RWPE1 (cell line): ENCODE measurements at places on chromosomes 11 and 22.

GRCh38 chr11:18280438-18281045 is 14.5 kb downstream of the SAA1 start:
- no peak for DNase-seq

- no peak for DNase-seq
These were observed 38.7 kb upstream of the GCAT start for GRCh38 chr22:37769056-37769455.

DNA sequence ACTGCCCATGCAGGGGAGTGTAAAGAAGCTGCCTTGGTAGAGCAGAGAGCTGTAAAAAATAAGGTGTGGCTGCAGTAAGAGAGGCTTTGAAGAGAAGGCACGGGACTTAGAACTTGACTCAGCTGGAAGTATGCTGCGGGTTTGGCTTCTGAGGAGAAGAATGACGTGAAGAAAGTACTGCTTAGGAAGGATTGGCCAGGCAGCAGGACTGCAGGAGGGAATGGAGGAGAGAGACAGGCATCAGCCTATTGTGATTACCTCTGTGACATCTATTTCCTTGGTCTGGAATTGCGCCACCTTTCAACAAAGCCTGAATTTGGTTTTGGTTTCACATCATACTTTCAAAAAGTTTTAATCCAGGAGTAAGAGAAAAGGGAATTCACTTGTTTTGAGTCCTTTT is 22.5 kb downstream of the PRRG4 start:
- DNase-seq: no peak

DNA sequence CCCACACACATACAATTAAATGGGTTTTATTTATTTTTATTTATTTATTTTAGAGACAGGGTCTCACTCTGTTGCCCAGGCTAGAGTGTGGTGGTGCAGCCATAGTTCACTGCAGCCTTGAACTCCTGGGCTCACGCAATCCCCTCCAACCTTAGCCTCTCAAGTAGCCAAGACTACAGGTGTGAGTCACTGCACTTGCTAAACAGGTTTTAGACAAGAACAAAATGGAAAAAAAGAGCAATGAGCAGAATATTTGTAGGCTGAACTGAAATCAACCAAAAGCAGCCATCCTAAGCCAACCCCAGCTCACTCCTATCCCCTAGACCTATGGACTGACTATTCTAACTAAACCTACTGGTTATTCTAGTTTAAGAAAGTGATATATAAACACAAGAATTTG is 37.8 kb downstream of the MRE11 start:
- peak; percentile 33 for DNase-seq

DNA sequence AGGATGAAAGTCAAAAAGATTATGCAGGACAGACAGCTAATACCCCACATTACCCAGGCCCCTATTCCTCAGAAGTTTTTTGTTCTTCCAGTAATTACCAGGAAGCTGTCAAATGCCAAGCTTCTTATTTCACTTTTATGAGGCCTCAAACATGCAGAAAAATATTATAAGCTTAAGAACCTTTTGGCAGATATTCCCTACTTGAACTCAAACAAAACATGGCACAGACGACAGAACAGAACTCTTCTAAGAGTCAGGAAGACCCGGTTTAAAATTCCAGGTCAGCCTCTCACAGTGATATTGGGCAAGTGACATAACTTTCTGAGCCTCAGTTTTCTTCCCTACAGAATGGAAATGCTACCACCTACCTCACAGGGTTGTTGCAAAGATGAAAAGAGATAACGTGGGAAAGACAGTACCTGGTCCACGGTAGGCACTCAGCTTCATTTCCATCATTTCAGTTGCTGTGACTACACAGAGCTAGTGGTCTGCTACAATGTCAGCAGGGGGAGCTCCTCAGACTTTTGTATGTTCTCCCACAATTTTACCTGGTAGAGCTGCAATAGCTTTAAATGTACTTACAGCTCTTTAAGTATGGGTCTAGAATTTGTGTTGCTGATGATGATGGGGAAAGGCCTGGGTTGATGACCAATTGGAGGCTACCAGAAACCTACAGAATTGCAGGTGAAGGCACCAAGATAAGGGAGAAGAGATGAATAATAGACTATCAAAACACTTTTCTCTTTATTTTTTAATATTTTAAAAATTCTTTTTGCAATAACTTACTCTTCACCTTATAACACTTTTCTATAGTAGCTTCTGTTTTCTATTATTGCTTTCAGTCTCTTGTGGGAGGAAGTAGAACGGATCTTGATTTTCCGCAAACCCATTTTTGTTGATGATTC is 98.3 kb upstream of the CHRM4 start:
- peak; percentile 60 for DNase-seq

GRCh38 chr22:37771081-37771480 is 36.7 kb upstream of the GCAT start:
- no peak for DNase-seq

GRCh38 chr11:12249590-12250260 is 127.6 kb upstream of the PARVA start:
- DNase-seq: no peak

DNA sequence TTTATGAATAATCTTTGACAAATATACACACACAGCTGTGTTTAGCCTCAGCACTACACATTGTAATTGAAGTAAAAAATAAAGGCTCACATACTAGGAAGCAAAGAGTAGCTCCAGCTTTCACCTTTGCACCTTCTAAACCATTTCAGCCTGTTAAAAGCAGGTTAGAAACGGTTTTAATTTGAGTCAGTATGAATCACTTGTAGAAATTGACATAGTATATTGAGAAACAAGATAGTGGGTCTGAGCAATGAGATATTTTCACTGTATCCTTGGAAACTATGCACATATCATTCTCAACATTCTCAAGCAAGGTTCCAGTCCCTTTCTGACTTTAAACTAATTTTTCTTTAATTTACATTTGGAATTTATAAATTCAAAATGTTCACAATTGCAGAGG is 380.3 kb downstream of the AASDHPPT start:
- DNase-seq: peak; percentile 60

GRCh38 chr11:128328955-128329551 is 258.3 kb downstream of the ETS1 start:
- no peak for DNase-seq

- no peak for DNase-seq
These were observed 71.8 kb upstream of the TEAD1 start for GRCh38 chr11:12602421-12602820.

- DNase-seq: no peak
These were observed 250.7 kb upstream of the ARHGAP20 start for GRCh38 chr11:110962921-110963320.

DNA sequence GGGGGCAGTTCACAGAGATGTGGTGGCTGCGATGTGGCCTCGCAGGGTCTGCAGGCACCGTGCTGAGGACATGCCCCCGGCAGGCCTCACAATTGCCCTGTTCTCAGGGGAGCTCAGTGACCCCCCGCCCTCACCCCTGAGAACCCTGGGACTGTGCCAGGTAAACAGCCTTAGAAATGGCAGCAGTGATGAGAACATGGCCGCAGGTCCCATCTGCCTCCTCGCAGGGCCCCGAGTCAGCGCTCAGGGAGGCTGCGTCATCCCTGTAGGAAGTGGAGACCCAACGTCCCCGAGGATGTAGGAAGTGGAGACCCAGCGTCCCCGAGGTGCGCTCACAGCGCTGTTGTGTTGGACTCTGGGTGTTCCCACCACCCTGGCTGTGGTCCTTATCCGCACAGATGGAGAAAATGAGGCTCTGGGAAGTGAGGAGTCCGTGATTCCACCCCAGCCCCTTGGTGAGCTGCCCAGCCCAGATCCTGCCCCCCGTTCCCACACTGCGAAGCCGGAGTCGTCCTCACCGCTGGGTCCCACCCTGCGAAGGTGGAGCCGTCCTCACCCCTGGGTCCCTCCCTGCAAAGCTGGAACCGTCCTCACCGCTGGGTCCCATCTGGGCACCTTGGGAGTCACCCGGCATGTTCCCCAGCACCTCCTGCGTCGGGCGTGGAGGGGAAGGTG is 1086.8 kb downstream of the BRD1 start:
- DNase-seq: no peak

GRCh38 chr11:109772892-109773291 is 320.3 kb upstream of the ZC3H12C start:
- no peak for DNase-seq

DNA sequence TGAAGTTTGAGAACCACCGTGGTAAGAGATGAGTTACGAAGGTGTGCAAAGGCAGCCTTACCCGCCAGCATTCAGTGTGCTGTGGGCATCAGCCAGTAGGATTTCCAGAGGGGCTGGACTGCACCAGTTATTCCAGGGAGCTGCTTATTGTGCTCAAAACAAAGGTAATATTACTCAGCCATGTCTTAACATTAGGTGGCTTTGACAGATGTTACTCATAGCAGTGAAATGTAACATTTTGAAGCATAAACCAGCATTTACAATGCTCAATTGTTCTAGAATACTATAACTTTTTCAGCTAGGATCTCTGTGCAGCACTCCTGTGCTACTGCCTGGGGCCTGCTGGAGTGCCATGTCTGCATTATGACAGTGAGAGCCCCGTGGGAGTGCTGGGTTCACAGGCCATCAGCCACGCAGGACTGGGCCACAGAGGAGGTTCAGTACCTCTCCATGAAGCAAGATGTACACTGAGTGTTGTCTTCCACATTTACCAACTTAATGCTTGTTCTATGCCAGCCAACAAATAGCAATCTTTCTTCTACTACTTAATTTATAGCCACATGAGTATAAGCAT is 238.1 kb downstream of the CADM1 start:
- no peak for DNase-seq

GRCh38 chr11:124222407-124222806 is 18.5 kb upstream of the OR8G1 start:
- no peak for DNase-seq

DNA sequence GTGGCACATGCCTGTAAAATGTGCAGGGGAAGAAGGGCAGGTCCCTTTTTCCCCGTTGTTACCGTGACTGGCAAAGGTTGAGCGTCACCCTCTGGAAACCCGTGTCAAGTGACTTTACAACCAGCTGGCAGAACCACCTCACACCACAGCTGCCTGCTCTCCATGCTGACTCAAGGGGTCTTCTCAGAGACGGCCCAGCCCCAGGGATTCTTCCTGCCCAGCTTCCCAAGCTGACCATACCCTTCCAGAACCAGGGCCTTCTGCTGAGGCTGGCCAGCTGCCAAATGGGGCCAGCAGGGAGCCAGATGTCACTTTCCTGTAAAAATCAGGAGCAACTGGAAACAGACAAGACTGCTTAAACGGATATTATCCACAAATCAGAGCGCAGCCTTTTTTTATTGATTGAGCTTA is 6.3 kb downstream of the PC start:
- DNase-seq: no peak

DNA sequence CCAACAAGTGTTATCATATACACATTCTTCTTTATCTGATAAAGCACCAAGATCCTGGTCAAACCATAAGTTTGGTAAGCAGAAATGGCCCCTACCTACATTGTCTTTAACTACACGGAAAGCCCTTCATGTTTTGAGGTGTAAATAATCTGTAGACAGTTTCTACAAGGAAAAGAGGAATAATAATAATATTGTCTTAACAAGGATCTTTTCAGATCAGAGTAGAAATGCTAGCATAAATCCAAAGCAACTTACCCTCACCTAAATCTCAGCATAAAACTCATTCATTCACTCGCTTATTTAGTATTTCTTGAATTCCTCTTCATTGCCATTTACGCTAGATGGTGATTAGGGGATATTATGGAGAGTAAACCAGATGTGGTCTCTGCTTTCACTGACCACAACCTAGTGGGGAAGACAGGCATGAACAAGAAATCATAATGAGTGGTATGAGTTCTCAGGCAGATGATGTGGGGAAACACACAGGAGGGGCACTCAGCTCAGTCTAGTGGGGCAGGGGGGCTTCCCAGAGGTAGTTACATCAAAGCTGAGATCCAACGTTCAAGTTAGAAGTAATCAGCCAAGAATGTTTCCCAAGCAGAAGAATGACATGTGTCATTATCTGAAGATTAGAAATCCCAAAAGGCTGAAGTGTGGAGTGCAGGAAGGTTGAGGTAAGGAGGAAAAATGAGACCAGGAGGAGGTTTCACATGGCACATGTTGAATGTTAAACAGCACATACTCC is 65.4 kb upstream of the ZC3H12C start:
- DNase-seq: no peak

DNA sequence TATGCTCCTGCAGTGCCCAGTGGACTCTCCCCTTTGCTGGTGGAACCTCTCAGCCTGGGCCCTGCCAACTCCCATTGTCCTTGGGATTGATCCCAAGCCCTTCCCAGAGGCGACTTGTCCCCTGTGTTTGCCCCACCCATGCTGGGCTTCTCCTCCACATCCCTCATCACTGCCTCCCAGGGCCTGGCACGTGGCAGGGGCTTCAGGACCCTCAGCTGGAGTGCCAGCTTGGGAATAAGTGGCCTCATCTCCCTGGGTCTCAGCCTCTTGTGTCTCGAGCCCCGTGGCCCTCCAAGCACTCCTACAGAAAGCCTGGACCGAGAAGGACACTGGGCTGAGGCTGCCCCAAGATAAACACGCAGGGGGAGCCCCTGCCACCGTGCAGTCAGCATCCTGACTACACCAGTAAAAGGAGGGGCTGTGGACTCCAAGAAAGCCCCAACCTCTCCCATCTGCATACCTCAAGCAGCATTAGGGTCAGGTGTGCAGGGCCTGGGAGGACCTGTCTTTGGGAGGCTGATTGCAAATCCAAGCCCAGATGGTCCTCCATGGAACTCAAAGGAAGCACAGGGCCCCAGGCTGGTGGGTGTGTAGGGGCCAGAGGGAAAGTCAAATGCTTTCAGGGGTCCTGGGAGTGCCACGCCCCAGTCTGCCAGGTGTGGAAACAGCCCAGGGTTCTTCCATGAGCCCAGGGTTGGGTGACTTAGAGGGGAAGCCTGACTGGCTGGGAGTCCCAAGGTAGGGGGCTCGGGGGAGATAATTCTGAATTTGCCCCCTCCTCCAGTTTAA is 9.5 kb upstream of the GNAZ start:
- no peak for DNase-seq

DNA sequence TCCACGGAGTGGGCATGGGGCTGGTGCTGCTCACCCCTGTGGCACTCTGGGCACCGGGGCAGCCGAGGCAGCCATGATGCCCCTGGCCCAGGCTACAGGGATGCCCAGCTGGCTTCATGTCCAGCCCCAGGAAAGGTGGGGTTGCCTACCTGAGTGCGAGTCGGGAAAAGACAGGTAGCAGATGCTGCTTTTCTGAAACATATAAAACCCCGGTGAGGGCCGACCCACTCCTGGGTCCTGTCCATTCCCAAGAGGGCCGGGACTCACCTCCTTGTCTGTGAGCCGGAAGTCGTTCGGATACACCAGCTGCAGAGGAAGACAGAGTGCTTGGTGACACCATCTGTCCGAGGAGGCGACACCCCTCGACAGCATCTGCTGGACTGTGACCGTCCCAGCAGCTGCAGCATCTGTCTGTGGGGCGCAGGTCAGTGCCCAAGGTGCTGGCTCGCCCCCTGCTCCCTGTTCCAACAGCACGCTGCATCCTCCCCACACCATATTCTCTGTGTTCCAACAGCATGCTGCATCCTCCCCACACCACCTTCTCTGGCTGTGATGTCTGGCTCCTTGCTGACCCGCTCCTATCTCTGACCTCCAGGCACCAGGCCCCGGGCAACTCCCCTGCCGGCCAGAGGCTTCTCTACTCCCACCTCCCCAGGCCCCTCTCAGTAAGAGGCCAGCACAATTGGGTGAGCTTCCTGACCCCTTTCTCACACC is 8.0 kb downstream of the DENND6B start:
- DNase-seq: no peak

GRCh38 chr11:130180491-130180890 is 20.9 kb downstream of the ST14 start:
- no peak for DNase-seq
